ENCODE measurements at places on chromosomes 4 and X.

- DNase-seq = no peak
Measured at GRCh38 chr4:189815404-189816192, 125.1 kb upstream of the FRG1 start.

GRCh38 chr4:16457944-16458343 is 231.7 kb upstream of the TAPT1 start:
- DNase-seq = no peak

- no peak for DNase-seq
Measured at GRCh38 chrX:47248576-47248975, 15.8 kb downstream of the USP11 start.

DNA sequence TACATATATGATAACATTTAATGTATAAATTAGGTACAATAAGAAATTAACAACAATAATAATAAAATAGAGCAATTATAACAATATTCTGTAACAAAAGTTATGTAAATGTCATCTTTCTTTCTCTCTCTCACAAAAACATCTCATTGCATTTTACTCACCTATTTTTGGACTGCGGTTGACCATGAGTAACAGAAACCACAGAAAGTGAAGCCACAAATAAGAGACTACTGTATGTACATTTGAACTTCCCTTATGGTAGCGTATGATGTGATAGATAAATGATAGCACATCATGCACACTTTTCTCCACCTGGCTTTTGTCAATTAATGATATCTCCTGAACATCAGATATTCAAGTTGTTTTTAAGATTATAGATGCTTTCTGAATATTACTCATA is 80.5 kb downstream of the HNRNPD start:
- DNase-seq = no peak

GRCh38 chr4:181569553-181569952 is 673.6 kb upstream of the TENM3 start:
- no peak for DNase-seq

- DNase-seq = no peak
Measured at GRCh38 chr4:144681806-144682205, 35.9 kb downstream of the HHIP start.

- DNase-seq = no peak
Measured at GRCh38 chr4:122700178-122700725, 32.3 kb upstream of the BBS12 start.

GRCh38 chr4:153115322-153116290 is 88.6 kb upstream of the TRIM2 start:
- peak; percentile 52 for DNase-seq

- DNase-seq = no peak
Measured at GRCh38 chr4:24777536-24778463, 17.6 kb upstream of the SOD3 start.

GRCh38 chrX:48470110-48470832 is at the start of gene SLC38A5:
Gene SLC38A5 (minus strand): TSS chrX:48470260. CDS start chrX:48467924, 2,336 bp downstream.
- no peak for DNase-seq

DNA sequence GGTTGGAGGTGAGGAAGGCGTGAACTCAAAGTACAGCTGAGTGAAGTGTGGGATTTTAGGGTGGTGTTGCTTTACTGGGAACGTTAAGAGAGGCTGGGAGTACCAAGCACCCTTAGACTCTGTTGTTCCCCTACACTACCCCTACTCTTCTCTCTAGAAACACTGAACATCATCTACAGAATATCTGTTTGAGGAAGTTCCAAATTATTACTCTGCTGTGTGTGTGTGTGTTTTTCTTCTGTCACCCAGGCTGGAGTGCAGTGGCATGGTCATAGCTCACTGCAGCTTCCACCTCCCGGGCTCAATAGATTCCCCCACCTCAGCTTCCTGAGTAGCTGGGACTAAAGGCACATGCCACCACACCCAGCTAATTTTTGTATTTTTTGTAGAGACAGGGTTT is 76.7 kb upstream of the AP1S2 start:
- DNase-seq = no peak

- DNase-seq = no peak
Measured at GRCh38 chrX:16814597-16814996, 28.3 kb downstream of the TXLNG start.

- DNase-seq = no peak
Measured at GRCh38 chr4:76850010-76850441, 47.9 kb downstream of the SOWAHB start.

GRCh38 chrX:107207943-107208342 is 1.5 kb downstream of the DNAAF6 start:
- no peak for DNase-seq

GRCh38 chr4:86329431-86329830 is 30.4 kb downstream of the MAPK10 start:
- no peak for DNase-seq

All from stimulated activated CD4-positive, alpha-beta T cell treated with anti-CD3 and anti-CD28 coated beads, Interleukin-1b, Interleukin-23, amount 100 ng/mL, for 1 hour (primary cell).